ENCODE measurements at places on chromosomes 1 and 21.

- DNase-seq: no peak
Observed at GRCh38 chr21:31366825-31367224, 22.8 kb upstream of the TIAM1 start.

DNA sequence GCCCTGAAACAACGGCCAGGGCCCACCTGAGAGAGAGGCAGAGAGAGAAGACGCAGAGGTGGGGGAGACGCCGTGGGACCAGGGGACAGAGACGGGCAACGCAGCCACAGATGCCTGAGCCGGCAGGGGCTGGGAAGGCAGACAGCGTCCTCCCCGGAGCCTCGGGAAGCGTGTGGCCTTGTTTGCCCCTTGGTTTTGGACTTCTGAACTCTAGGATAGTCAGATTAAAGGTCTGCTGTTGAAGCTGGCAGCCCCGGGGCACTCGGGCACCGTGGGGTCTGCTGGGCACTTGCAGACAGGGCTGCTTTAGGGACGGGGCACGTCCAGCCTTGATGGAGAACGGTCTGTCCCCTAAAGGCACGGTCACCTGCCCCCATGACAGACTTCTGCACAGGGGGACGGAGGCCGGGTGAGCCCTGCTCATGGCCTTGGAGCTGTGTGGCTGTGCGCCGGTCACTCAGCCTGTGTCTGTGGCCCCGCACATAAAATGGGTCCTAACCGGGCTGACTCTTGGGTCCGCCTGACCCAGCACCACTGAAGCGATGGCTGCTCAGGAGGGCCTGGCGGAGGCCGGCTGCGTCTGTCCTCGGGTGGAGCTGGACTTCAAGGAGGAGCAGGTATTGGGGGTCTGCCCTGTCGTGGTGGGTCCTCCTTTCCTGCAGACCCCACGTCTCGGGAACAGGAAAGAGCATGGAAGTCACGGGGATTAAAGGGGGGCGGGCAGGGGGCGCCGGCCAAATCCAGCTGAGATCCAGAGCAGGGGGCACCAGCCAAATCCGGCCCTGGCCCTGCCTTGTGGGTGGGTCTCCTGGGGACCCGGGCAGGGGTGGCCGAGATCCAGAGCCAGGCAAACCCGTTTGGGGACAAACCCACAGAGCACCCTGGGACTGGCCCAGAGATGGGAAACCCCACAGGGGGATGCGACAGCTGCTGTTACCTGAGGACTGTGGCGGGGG lies 9.6 kb upstream of the RNF223 start:
- no peak for DNase-seq

DNA sequence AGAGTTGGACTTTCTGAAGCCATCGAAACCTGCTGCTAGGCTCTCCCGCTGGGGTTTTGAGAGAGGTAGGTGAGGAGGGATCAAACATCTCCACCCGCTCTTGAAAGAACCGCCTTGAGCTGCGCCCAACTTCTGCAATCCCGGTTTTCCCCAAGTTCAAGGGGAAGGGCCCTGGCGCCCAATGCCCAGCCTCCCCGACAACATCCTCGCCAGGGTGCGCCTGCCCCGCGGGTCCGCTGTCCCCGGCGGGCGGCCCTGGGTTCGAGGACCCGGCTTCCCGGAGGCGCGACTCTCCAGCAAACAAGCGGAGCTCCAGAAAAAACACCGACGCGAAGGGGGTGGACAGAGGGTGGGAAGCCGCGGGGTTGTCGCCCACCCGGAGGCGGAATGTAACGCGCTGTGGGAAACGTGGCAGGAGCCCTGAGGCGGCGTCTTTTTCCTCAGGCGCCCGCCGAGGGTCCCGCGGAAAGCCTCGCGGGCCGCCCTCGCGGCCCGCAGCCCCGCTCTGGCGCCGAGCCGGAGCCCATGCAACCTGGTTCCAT lies 607 bp downstream of the BTG3 start:
- DNase-seq: peak; percentile 51

DNA sequence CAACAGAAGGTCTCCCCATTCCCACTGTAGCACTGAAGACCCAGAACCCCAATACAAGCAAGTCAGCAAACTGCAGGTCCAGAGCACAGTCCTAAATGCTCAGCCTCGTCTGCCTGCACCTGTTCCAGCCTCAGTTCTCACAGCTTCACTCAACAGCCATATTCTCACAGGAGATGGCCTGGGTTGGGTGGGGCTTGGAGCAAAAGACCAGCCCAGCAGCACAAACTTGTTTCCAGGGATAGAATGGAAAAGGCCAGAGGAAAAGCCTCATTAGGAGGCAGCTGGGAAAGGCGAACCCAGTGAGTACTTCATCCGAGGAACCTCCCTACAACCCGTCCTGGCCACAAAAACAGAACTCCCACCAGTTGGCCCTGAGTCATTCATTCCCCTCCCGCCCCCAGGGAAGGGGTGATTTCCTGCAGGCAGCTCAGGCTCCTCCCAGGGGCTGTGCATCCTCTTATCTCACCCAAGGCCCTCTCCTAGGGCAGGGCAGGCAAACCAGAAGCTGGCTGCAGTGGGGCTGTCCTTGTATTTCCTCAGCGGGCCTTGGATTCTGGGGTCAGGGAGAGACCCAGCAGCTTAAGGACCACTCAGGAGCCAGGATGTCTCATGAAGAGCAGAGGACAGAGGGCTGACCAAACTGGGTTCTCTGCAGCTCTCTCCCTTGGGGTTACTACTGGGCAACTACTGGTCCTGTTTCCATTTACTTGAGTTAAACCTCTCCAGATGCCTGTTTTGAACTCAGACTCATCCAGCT lies 7.4 kb upstream of the MPL start:
- DNase-seq: peak; percentile 66

DNA sequence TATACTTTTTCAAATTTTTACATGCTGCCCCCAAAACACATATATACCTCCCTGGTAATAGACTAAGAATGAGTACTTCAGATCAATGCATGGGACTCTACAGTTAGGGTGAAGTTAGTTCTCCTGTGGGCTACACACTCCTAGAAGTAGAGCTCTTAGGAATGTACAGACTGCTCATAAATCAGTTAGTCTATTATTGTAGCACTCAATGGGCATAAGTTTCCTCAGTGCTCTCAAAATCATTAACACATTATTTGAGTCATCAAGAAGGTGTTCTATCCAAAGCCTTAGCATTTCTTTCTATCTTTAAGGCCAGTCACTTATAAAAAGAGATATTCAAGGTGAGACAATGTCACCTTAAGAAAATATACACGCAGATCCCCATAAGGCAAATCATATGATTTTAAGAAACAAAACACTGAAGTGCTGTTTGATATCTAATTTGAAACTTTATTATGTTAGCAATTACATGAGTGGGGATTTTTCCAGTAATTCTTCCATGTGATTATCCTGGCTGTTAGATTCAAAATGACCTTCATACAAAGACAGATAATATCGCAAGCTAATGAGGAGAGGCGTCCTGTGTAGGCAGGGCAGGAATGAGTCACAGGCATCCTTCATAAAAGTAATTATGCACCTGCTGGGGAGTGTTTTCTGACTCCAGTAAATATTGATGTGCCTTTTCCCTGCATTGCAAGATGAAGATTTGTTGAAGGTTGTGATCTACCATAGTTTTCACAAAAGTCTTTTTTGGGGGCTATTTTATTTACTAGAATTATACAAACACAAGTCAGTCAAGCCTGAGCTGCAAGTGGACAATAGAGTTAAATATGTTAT lies 167.2 kb upstream of the ATP1B1 start:
- no peak for DNase-seq

GRCh38 chr1:243500512-243500911 lies 244.7 kb downstream of the SDCCAG8 start:
- no peak for DNase-seq

DNA sequence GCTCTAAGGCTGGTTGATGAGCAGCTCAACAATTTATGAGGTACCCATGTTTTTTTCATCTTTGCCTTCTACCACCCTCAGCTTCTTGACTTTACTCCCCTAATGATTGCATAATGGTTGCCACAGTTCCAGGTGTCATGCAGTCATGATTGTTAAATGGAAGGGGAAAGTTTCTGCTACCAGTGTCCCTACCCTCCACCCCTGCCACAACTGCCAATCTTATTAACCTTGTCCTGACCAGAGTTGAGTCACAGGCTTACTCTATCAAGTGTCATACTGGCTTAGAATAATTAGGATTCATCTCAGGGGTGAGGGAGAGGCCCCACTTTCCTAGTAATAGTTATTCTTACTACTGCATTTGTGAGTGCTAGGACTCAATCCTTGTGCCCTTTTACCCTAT lies 7.9 kb upstream of the FUBP1 start:
- no peak for DNase-seq

GRCh38 chr1:39650431-39650830 lies 11.0 kb upstream of the HEYL start:
- no peak for DNase-seq

DNA sequence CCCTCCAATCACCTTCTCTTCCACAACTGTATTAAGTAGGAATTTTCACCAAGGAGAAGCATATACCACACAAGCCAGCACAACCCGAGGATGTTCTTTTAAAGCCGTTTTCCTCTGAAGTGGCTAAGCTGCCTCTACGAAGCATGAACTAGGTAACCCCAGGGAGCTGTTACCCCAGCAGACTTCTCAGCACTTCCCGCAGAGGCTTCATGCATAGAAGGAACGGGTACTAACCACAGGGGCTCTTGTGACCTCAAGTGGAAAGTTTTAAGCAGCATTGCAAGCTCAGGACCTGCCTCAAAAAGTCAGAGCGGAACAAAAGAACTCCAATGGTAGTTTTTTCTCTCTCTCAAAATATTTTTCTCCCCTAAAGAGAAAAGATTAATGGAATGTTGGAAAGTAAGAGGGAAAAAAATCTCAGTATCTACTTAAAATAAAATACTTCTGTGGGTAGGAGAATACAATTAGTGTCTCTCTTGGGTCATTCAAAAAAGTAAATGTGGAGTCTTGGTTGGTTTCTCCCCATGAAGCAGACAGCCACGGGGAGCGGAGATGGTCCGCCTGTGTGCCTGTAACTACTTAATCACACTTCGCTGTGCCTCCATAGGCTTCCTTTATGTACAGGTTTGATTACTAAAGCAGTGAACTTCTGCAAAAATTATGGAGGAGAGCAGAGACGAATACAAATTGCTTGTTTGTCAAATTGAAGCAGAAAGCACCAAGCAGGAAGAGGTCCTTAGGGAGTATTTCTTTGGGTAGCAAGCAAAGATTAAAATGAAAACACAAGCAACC lies 40.9 kb downstream of the STX6 start:
- no peak for DNase-seq

DNA sequence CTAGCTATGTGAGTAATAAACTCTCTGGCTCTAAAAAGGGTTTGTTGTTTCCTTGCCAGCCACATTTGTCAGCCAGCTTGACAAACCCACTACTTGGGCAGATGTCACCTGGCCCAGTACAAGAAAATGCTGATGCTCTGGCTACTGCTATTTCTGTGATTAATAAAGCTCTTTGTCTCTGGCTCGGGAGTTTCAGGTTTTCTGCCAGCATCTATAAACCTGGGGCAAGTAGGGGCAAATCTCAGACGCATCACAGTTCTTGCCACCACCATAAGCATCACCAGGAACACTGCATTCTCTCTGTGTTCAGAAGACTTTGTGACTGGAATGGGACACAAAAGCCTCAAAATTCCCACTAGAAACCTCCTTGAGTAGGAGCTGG lies 2.5 kb downstream of the ITLN2 start:
- no peak for DNase-seq

DNA sequence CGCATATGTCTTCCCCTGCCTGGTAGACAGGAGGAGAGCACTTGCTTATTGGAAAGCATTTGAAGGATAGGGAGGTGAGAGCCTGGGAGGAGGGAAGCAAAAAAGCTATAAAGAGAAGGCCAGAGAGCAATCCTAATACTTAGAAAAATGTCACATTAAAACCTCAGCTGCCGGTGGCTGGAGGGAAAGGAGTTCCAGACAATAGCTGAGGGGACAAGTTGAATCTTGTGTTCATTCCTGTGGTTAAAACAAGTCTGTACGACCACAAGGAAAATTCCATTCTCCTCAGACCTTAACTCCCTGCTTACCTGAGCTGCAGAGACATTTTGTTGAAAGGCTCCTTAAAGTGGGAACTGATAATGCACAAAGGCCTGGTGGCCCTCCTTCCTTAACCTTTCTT lies 218.8 kb upstream of the CAMK1G start:
- DNase-seq: no peak

DNA sequence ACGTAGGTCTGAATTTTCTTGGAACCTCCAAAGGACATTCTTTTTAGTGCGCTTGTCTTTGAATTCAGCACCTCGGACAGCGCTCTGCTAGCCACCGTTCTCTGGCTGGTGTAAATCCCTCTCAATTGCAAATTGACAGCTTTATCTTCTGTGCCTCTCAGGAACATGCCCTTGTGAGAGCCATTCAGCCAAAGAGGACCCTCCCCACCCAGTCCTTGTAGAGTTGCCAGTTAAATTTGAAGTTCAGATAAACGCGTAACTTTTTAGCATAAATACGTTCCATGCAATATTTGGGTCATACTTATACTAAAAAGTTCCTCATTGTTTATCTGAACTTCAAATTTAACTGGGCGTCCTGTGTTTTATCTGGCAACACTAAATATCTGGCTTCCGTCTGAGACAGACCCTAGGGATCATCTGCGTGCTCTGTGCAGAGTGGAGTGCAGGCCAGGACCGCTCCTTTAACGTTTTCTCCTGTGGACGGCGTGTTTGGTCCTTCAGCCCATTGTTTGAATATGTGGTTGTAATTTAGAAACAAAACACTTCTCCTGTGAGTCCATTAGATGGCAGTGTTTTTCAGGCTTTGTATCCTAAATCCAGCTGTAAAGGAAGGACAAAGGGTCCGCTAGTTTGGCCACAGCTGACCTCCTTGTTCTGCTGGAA lies 7.0 kb downstream of the KCNAB2 start:
- DNase-seq: peak; percentile 84

DNA sequence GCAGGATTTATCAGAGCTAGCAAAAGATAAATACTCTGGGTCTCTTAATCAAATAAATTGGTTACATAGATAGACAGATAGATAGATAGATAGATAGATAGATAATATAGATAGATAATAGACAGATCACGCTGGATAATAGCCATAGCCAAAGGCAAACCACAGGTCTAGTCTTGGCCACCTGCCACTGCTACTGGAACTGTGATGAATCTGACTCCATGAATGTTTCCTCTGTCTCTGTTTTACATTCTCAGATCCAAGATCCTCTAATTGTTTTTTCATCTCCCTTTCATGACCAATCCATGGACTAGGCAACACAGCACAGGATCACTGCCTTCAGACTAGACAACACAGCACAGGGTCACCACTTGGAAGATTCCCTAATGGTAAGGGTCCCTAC lies 444.7 kb upstream of the NFIA start:
- DNase-seq: no peak

DNA sequence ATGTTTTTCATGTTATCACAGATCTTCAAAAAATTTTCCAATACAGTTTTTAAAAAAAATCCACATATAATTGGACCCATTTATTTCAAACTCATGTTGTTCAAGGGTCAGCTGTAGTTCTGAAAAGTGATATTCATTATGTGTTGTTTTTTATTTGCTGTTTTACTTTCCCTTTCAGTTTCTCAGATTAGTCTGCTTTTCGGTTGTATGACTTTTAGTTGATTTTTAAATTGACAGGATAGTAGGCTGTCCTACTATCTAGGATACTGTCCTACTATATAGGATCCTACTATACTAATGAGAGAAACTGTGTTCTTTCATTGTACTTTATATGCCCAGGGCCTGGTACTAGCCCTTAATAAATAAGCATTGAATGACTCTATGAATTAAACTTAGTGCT lies 33.6 kb upstream of the GPR52 start:
- DNase-seq: no peak

GRCh38 chr1:248402748-248403147 lies at the start of gene OR2T1:
OR2T1 (plus strand) TSS chr1:248403048; CDS start chr1:248406148, 3,100 bp downstream.
- no peak for DNase-seq

- DNase-seq: no peak
Observed at GRCh38 chr1:186983327-186983726, 154.6 kb downstream of the PLA2G4A start.

Data from AG08396 (cell line).